ENCODE measurements at places on chromosomes 4 and X.
A peak's percentile ranks its signal among the peaks of the same experiment; 100 is the strongest.

- no peak for DNase-seq
Measured at GRCh38 chrX:75596178-75596577, 73.3 kb upstream of the ZDHHC15 start.

DNA sequence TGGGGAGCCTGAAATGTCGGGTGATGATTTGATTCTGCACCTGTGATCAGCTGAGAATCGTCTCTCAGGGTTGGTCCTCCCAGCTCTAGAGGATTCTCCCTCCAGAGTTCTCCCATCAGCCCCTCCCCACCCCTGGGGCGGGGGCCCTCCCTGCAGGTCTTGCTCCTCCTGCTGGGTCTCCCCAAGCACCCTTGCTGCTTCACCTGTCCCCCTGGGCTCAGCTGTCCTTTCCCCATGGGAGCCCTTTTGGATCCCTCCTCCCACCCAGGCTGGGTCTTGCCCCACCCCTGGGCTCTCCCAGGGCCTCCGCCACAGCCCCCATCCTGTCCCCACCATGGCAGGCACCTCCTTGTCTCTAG, 22.2 kb downstream of the PSAPL1 start:
- no peak for DNase-seq

GRCh38 chr4:77742054-77742453, 77.1 kb downstream of the CNOT6L start:
- DNase-seq, result no peak

GRCh38 chr4:130563185-130563888, 1467.4 kb downstream of the C4orf33 start:
- DNase-seq, result peak; percentile 70

GRCh38 chr4:74738464-74739143, 55.7 kb downstream of the BTC start:
- no peak for DNase-seq

DNA sequence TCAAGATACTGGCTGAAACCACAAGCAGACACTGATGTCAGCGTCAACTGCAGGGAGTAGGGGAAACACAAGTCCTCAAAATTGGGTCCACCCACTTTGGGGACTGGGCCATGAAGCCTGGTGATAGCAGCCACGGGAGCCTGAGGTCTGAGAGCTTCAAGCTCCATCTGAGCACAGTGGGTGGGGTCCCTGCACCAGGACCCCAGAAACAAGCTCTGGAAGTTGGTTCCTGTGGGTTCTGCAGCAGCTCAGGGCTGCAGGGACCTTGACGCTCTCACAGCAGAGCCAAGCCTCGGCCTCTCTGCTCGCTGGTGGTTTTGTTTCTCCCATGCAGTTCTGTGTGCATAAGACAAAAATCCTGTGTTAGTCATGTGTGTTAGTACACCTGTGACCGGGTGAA, 54.5 kb downstream of the CPLX1 start:
- no peak for DNase-seq

GRCh38 chr4:53586121-53586816, 5.0 kb downstream of the LNX1 start:
- DNase-seq, result peak; percentile 92

DNA sequence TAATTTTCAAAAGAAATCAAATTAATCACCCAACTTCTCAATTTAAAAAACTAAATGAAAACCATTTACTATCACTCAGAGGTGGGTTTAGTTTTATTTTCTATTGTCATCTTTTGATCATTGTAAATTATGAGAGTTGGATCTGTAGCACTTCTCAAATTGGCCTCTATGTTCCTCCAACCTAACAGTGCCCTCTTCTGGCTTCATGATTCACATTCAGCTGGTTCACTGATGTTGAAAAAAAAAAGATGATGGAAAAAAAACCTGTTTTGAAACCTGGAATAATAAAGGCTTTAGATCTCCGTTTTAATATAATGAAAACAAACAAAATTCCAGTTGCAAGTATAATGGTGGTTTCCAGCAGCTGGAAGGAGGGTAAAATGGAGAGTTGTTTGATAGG, 2.4 kb upstream of the NBDY start:
- DNase-seq, result peak; percentile 27

- no peak for DNase-seq
Measured at GRCh38 chr4:58636381-58636780, 1526.2 kb upstream of the IGFBP7 start.

- DNase-seq, result peak; percentile 25
Measured at GRCh38 chr4:41882625-41883347, 52.4 kb upstream of the TMEM33 start.

DNA sequence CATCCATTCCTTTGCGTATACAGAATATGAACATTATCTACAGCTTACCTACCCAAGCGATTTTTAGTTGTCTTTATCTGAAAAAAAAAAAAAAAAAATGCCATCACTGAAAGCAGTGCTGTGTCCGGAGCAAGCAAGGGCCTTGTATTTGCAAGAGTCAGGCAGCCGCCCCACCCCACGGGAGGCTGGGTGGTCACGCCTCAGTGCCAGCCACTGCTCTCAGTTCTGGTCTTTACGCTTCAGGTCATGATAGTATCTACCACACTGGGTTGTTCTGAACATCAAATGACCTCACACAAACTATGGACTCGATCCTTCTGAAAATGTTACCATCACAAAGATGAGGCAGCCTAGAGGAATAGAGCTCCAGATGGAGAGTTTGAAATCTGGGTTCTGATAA, 62.7 kb upstream of the HELT start:
- no peak for DNase-seq

DNA sequence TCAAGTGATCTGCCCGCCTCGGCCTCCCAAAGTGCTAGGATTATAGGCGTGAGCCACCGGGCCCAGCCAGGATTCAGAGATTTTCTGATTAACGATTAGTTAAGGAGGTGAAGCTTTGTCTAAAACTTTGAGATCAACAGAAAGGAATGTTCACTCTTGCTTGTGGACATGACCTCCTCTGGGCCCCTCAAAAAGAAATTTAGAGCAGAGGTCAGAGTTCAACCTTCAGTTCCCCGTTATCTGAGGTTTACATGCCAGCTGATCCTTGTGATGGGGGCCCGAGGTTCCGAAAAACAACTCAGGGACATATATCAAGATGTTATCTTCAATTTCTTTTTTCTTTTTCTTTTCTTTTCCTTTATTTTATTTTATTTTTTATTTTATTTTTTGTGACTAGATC, 54.6 kb downstream of the DDX3X start:
- no peak for DNase-seq

DNA sequence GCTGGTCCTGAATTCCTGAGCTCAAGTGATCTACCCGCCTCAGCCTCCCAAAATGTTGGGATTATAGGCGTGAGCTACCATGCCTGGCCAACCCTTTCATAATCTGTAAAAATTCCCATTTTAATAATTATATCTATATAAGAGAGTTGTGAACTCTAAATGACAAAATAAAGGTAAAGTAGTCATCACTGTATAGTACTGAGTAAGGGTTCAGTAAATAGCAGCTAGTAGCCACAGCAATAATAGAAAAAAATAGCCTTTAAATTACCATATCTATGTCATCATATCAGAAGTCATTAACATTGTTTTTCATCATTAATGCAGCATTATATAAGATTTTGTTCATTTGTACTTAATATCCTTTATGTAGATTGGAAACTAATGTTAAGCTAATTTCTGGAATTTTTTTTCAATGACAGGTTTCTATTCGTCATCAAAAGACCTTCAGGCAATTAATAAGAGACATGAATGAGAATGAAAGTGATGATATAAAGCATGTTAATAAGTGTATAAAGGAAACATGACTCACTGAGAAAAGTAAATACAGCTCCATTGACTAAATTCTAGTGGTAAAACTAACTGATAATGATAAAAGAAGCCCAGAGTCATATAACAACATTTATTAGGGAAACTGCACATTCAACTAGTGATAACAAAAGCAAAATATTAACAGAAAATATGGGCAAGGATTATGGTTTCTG, 85.9 kb upstream of the UGT8 start:
- DNase-seq, result no peak

- peak; percentile 1 for DNase-seq
Measured at GRCh38 chrX:111568354-111568753, 56.9 kb downstream of the SERTM2 start.

- DNase-seq, result peak; percentile 65
Measured at GRCh38 chr4:56979421-56980072, 851 bp downstream of the POLR2B start.

DNA sequence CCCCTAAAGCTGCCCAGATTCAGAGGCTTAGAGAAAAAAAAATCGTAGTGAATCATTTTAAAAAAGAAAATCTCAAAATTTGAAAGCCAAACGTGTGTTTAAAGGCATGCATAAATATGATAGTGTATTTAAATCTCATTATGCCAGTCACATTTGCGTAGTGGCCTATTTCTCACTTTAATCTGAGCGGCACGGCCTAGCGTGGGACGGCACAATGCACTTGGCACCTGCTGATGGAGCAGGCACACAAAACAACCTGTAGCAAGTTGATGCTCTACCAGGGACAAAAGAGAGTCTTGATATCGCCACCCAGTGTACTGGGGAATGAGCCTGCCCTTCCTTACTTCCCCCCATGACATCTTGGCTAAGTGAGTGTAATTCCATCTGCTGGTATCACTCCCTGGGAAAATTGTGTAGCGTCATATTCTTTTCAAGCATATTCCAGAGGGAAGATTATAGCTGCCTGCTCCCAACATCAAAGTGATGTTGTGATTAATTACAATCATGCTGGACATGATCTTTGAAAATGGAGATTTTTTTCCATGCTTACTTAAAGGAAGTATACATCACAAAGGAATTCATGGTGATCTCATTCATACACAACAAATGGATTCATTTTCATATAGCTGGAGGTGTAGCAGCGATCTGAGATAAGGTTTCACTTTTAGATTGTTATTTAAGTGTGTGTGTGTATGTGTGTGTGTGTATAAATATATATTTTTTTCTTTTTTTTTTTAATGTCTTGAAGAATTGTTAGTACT, 138.8 kb downstream of the DCTD start:
- no peak for DNase-seq

DNA sequence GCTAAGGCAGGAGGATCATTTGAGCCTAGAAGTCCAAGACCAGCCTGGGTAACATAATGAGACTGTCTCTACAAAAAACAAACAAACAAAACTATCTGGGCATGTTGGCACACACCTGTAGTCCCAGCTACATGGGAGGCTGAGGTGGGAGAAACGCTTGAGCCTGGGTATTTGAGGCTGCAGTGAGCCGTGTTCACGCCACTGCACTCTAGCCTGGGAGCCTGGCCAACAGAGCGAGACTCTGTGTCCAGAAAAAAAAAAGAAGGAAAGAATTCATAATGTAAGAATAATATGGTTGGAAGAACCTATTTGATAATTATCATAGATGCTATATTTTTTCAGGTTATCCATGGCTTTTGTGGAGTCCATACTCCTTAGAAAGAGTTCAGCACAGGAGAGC, 26.0 kb upstream of the DCHS2 start:
- no peak for DNase-seq

- no peak for DNase-seq
Measured at GRCh38 chr4:153468587-153468986, 2.4 kb downstream of the TMEM131L start.

DNA sequence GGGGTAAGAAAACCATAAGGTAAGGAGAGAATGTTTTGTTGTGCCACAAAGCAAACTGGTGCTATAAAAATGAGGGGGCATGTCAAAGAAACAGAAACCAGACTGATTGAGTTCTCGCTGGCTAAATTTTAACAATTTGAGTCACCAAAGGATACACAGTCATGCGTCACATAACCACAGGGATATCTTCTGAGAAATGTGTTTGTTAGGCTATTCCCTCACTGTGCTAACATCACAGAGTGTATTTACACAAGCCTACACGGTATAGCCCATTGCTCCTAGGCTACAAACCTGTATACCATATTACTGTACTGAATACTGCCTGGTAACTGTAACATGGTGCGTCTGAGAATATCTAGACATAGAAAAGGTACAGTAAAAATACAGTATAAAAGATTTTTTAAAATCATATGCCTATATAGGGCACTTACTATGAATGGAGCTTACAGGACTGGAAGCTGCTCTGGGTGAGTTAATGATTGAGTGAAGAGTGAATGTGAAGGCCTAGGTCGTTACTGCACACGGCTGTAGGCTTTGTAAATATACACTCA, 50.1 kb downstream of the FBXW7 start:
- peak; percentile 94 for DNase-seq

DNA sequence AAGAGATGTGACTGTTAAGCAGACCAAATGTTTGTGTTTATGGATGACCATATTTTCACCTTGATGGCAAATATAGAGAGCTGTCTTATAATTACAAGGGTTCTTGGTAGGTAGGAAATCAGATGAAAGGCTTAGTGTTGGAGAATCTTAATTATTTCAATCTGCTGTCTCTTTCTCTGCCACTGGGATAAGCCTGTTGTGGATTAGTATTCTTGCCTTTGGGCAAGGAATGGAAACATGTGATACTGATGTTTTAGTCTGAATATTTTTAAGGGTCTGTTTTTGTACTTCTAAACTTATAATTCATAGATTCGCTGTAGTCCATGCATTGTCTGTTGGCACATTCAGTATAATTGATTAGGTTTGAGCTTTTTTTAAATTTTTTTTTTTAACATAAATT, 23.7 kb upstream of the NUDT6 start:
- DNase-seq, result no peak

- no peak for DNase-seq
Measured at GRCh38 chrX:12488220-12488619, 303.0 kb upstream of the PRPS2 start.

- DNase-seq, result peak; percentile 4
Measured at GRCh38 chrX:119062750-119063374, 9.9 kb upstream of the CT47C1 start.

DNA sequence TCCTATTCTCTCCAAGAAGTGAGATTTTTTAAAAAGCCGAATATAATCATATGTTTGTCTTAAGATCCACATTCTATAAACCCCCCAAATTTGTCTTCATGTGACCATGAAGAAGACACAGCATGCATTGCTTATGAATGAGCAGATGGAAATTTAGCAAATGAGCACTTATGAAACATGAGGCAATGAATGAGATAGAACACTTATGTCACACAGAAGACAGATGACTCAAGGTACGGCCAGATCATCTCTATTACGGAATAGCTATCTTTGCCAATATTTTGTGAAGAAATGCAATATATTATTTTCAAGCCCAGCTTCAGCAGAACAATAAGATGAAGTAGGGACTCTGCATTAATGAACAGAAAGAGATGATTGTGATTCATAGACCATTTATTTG, 21.4 kb downstream of the PHEX start:
- no peak for DNase-seq

DNA sequence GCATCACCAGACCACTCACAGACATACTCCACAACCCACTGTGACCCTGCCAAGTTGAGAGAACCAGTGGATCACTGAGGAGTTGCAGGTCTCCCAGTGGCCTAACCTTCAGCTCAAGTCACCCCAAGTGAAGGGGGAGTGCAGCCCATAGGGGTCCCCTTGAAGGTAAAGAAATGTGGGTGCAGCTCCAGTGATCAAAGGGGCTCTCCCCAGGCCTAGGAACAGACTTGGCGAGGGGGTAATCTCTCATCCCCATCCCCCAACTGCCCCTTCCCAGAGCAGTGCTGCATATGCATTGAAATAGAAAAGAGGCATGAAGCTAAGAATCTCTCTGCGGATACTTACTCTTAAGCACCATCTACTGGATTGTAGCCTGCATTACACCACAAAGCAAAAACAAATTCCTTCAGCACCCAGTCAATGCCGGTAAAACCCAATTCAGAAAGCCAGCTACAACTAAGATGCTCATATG, 27.0 kb downstream of the MAGEE1 start:
- DNase-seq, result peak; percentile 9

- DNase-seq, result peak; percentile 38
Measured at GRCh38 chr4:83890231-83890630, 354.3 kb downstream of the GPAT3 start.
